Lung (tissue), 17 donors: ENCODE measurements at places on chromosomes 1 and 21. TPM values are rescaled to one million over a fixed set of nuclear protein-coding genes. Genes with fewer than 3 reads are reported as not detected.

- no peaks in the 10 kb centered on the region for H3K36me3 ChIP-seq
- DNase-seq = no peak
- H3K27me3 ChIP-seq = no peaks in the 10 kb centered on the region
Measured at GRCh38 chr21:43877936-43878575, 13.0 kb downstream of the AGPAT3 start.

- no peaks in the 10 kb centered on the region for H3K4me1 ChIP-seq
- no peaks in the 10 kb centered on the region for H3K27me3 ChIP-seq
- H3K27ac ChIP-seq = no peak overlapping the region
- DNase-seq = no peak
Measured at GRCh38 chr1:160167056-160167455, 15.7 kb downstream of the ATP1A4 start.

GRCh38 chr21:42012763-42013329 lies 2.7 kb upstream of the ZBTB21 start:
- H3K4me1 ChIP-seq = peaks cover 4% of the 10 kb centered on the region
- DNase-seq = no peak
- H3K27me3 ChIP-seq = no peaks in the 10 kb centered on the region
- H3K4me3 ChIP-seq = no peak overlapping the region

- DNase-seq = no peak
- no peaks in the 10 kb centered on the region for H3K36me3 ChIP-seq
- no peak overlapping the region for H3K27ac ChIP-seq
Measured at GRCh38 chr1:219906924-219907771, 21.2 kb downstream of the SLC30A10 start.

- no peaks in the 10 kb centered on the region for H3K36me3 ChIP-seq
- no peak overlapping the region for H3K4me3 ChIP-seq
- DNase-seq = peak; percentile 53
- H3K4me1 ChIP-seq = peaks cover 2% of the 10 kb centered on the region
- H3K27me3 ChIP-seq = no peaks in the 10 kb centered on the region
Measured at GRCh38 chr1:21066356-21067012, 110.2 kb downstream of the EIF4G3 start.

- no peak for DNase-seq
- H3K27me3 ChIP-seq = no peaks in the 10 kb centered on the region
- H3K27ac ChIP-seq = peak overlapping the region; percentile 93
- H3K4me1 ChIP-seq = peaks cover under 1% of the 10 kb centered on the region
Measured at GRCh38 chr1:89523572-89524368, 859 bp upstream of the LRRC8B start.

GRCh38 chr1:33334081-33334552 lies 13.2 kb upstream of the A3GALT2 start:
- H3K27me3 ChIP-seq = no peaks in the 10 kb centered on the region
- DNase-seq = no peak

GRCh38 chr1:67711855-67712212 lies 26.8 kb downstream of the GADD45A start:
- H3K4me1 ChIP-seq = no peaks in the 10 kb centered on the region
- H3K27me3 ChIP-seq = no peaks in the 10 kb centered on the region
- no peak for DNase-seq
- H3K4me3 ChIP-seq = no peak overlapping the region
- H3K36me3 ChIP-seq = no peaks in the 10 kb centered on the region

DNA sequence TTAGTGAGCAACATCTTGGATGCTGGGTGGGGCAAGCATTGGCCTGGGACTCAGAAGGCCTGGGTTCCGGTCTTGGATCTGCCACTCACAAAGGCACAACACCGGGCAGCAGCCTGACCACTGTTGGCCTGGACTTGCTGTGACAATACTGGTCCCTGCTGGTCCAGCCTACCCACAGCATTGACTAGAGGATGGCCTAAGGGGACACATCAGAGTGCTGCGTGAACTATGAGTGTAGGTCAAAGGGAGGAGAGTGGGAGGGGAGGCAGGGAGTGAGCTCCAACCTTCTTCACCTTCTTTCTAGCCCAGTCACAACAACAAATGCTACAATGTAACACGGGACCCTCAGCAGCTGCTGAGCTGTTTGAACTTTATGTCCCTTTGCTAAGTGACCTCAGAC lies 31.1 kb downstream of the TMEM50A start:
- no peaks in the 10 kb centered on the region for H3K36me3 ChIP-seq
- H3K4me3 ChIP-seq = no peak overlapping the region
- DNase-seq = no peak
- no peaks in the 10 kb centered on the region for H3K4me1 ChIP-seq
- H3K27me3 ChIP-seq = no peaks in the 10 kb centered on the region

The PLA2G2C gene
- 0.09 TPM for total RNA-seq

DNA sequence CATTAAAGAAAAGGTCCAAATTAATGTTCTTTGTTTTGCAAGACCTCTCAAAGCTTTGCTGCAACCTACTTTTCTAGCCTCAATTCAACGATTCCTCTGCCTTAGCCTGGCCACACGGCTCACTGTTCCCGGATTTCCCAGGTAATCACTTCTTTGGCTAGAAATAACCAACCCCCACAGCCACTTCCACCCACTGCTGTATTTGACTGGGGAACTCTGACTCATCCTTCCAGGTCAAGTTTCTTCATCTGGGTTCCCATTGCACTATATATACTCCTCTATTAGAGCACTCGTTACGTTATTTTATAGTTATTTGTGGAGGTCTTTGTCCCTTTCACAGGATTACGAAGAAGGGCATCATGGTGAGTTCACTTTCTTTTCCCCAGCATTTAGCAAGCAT lies 185.9 kb downstream of the CACNA1E start:
- H3K27me3 ChIP-seq = no peaks in the 10 kb centered on the region
- no peaks in the 10 kb centered on the region for H3K4me1 ChIP-seq
- DNase-seq = no peak
- no peaks in the 10 kb centered on the region for H3K36me3 ChIP-seq
- H3K27ac ChIP-seq = no peak overlapping the region
